Femur (tissue), 1 donor: ENCODE measurements at places on chromosomes 1 and 21.
A peak's percentile ranks its signal among the peaks of the same experiment; 100 is the strongest.

DNA sequence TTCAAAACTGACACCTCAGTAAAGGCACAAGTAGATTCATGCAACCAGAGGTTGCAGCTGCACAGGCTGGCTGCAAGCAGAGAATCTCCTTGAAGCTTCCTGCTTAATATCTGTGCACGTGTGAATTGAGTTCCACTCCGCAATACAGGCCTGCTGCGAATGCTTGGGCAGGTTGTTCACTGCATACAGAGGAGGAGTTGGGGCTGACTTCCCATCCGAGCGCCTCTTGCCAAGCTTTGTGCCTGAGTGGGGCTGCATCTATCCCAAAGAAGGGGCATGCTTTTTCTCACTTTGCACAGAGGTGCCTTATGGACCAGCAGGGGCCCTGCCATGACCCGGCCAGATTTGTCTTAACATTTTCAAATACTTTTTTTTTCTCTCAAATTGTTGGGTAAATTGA is 17.9 kb upstream of the PADI1 start:
- DNase-seq = no peak

DNA sequence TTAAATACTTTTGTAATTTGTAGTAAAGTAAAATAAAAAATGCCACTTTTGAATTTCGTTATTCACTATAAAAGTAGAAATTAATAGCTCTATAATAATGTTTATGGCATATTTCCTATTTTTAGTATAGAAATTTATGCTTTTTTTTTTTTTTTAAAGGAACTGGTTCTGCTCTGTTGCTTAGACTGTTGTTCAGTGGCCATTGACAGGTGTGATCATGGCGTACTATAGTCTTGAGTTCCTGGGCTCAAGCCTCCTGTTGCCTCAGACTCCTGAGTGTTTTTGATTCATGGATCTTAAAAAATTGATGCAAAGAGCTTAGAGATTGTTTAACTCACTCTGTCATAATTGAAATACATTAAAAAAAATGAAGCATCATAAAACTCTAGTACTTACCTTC is 53.6 kb downstream of the RPS6KC1 start:
- no peak for DNase-seq

DNA sequence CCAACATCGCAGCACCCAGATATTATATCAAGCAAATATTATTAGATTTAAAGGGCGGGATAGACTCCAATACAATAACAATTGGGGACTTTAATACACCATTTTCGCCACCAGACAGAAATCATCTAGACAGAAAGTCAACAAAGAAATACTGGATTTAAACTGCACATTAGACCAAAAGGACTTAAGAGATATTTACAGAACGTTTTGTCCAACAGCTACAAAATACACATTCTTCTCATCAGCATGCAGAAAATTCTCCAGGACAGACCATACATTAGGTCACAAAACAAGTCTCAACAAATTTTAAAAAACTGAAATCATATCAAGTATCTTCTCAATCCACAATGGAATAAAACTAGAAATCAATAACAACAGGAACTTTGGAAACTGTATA is 121.2 kb downstream of the ACBD6 start:
- DNase-seq = no peak

DNA sequence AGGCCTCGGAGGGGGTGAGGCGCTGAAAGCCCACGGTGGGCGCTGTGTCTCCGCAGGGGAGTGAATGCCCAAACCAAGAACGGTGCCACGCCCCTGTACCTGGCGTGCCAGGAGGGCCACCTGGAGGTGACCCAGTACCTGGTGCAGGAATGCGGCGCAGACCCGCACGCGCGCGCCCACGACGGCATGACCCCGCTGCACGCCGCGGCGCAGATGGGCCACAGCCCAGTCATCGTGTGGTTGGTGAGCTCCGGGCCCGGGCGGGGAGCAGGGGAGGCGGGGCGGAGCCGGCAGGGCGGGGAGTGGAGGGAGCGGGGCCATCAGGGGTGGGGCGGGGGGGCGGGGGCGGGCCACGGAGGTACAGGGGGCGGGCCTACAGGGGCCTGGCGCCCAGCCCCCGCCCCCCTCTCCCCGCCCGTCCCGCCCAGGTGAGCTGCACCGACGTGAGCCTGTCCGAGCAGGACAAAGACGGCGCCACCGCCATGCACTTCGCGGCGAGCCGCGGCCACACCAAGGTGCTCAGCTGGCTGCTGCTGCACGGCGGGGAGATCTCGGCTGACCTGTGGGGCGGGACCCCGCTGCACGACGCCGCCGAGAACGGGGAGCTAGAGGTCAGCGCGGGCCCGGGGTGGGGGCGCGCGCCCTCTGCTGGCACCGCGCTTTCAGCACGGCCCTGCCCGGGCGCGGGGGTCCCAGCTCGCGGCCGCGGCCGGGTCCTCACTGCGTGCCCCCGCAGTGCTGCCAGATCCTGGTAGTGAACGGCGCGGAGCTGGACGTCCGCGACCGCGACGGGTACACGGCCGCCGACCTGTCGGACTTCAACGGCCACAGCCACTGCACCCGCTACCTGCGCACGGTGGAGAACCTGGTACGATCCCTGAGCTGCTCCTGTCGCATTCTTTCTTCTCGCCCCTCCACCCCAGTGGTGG is 15.9 kb downstream of the ESPN start:
- DNase-seq = no peak

GRCh38 chr1:94675373-94675772 is 133.8 kb upstream of the F3 start:
- DNase-seq = no peak

DNA sequence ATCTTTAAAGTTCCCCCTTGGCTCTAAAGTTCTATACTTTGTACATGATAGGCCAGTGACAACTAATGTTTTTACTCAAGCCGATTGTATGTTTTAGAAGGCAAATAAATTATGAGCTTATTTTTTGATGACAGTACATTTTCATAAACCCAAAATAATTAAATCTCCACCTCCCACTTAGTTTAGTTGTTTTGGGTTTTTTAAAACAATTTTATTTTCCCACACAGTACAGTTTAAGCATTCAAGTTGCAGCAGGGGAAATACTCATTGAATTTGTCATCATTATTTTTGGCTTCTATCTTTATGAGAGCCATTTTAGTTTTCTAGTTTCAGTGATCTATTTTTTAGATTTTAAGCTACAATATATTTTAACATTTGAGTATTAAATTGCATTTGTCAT is 93.6 kb downstream of the OLFML2B start:
- no peak for DNase-seq

DNA sequence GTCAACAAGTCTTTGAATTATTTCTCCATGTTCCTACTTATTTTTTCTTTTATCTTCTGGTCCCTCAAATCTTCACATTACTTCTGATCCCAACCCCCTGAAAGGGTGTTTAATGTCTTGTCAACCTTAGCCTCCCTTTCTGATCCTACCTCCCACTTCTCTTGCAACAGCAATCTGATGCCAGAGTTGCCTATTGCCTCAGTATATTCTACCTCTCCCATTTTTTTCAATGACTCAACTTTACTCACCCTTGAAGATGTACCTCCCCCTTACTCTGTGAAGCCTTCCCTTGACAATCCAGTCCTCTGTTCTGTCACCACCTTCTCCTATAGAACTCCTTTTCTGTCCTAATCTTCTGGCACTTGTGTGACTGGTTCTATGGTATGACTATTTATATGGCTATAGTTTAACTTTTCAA is 99.5 kb upstream of the CD55 start:
- no peak for DNase-seq

GRCh38 chr1:243910607-243911006 is 60.6 kb upstream of the AKT3 start:
- DNase-seq = no peak

GRCh38 chr1:60921175-60921574 is 161.2 kb upstream of the NFIA start:
- DNase-seq = no peak

DNA sequence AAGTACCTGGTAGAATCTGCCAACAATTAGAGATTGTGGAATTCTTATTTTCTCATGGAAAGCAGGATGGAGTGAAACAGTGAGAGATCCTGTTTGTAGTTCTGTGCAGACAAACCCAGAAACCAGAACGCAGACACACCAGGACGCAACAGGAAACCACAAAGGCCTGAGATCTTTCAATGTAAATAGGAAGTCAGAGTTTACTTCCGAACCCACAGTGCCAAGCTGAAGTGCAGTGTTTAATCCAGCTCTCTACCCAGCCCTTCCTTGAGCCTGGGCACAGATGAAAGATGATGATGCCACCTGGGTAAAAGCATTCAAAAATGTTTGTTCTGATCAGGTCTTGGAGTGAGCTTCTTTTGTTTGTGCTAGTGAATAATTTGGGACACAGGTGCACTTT is 244.2 kb upstream of the HOOK1 start:
- DNase-seq = no peak

GRCh38 chr1:179809506-179810366 is 66.6 kb downstream of the FAM163A start:
- peak; percentile 80 for DNase-seq

DNA sequence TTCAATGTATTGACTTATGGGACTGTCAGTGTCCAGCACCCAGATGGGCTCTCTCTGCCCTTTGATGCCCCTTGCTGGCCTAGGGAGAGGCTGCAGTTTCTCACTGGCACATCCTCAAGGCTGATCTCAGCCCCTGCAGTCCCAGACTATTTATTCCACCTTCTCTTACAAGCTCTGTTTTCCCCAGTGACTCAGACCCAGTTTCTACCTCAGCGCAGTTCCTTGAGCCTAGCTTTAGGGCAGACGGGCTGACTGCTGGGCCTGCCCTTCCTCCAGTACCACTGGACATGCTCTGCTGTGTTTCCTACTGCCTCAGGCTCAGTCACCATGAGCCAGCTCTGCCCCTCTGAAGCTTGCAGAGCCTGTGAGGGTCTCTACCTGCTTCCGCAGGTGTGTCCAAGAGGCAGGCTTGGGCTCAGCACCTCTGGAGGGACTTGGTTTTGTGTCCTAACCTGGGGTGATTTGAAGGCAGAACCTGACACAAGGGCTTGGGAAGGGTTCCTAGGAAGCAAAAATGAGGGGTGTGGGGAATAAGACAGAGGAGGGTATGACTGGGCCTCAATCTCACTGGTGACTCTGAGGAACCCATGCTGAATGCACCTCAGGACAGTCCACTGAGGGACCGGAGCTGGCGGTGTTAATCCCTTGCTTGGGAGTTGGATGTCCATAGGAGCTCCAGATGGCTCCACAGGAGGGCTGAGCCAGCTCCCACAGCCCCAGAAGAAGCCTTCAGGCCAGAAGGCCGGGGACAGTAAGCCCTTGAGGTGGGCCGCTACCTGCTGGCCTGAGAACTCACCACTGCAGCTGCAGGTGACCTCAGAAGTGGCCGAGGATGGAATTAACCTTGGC is 689.9 kb downstream of the MATN1 start:
- no peak for DNase-seq

DNA sequence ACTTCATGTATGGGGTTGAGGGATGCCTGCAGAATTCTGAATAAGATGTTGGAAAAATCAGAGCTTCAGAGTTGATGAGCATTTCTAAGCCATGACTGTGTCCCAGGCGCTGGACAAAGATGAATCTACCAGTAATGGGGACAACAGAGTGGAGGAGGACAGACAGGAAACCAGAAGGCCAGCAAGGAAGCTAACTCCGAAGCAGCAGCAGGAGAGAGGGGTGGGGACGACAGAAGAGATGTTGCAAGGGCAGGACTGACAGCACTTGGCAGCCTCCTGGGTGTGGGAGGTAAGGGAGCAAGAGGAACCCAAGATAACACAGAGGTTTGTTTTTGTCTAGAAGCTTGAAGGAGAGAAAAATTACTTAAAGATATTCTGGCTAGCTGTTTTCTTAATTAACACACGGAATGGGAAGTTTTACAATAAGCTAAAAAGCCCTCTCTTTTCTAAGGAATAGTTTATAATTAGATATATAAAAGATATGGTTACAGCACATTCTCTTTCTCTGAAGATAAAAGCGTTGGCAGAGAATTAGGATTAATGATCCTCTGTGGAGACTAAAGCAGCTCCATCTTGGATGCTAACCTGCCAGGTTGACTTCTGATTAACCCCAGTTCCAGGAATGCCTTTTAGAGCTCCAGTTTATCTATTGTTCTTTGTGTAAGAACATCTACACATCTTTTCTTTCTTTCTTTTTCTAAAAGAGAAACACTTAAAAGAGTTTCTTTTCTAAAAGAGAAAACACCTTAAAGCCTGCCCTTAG is 92.7 kb downstream of the TENT5C start:
- DNase-seq = no peak
